IgD-negative memory B cell (primary cell): ENCODE measurements at places on chromosomes 12 and 14. TPM values are rescaled to one million over a fixed set of nuclear protein-coding genes. Genes with fewer than 3 reads are reported as not detected.

The P2RX4 gene
- 27.5 TPM for polyA plus RNA-seq

The C12orf50 gene
- not detected for polyA plus RNA-seq

The AMDHD1 gene
- polyA plus RNA-seq, result 2.7 TPM

The C12orf42 gene
- polyA plus RNA-seq, result 25.4 TPM

The CLEC9A gene
- not detected for polyA plus RNA-seq

The RNASE8 gene
- polyA plus RNA-seq, result not detected

The PKP2 gene
- 0.43 TPM for polyA plus RNA-seq

The VRTN gene
- polyA plus RNA-seq, result not detected

The DBX2 gene
- not detected for polyA plus RNA-seq

The CD163 gene
- polyA plus RNA-seq, result 0.24 TPM

The TSHR gene
- polyA plus RNA-seq, result not detected

The EIF2B1 gene
- 59.9 TPM for polyA plus RNA-seq

The CACNA2D4 gene
- polyA plus RNA-seq, result 2.0 TPM

The OASL gene
- 0.78 TPM for polyA plus RNA-seq

The CHPT1 gene
- 50.9 TPM for polyA plus RNA-seq

The CYP46A1 gene
- not detected for polyA plus RNA-seq

The ADGRD1 gene
- 0.50 TPM for polyA plus RNA-seq

The KCNH3 gene
- polyA plus RNA-seq, result 0.15 TPM
